Naive thymus-derived CD8-positive, alpha-beta T cell (primary cell): ENCODE measurements at places on chromosomes 4 and X. TPM values are rescaled to one million over a fixed set of nuclear protein-coding genes. Genes with fewer than 3 reads are reported as not detected.

Gene RHOH
- 233 TPM for total RNA-seq

Gene CORIN
- 0.31 TPM for total RNA-seq

Gene PAK3
- total RNA-seq = not detected

Gene TLR3
- total RNA-seq = 0.25 TPM

Gene CFAP299
- not detected for total RNA-seq
